ENCODE measurements at places on chromosomes 12 and 14. TPM values are rescaled to one million over a fixed set of nuclear protein-coding genes. Genes with fewer than 3 reads are reported as not detected.

Gene KITLG
- 33.1 TPM for polyA plus RNA-seq

- DNase-seq: no peak
These were observed 27.6 kb downstream of the FAIM2 start for GRCh38 chr12:49876070-49876469.

GRCh38 chr12:106747973-106748436, 26.5 kb upstream of the RIC8B start:
- no peak for DNase-seq

- no peak for DNase-seq
These were observed 392 bp downstream of the SLC15A4 start for GRCh38 chr12:128823216-128823915.
